ENCODE measurements at places on chromosomes 3 and 15.
A peak's percentile ranks its signal among the peaks of the same experiment; 100 is the strongest.

GRCh38 chr15:90154861-90155626, 46.1 kb upstream of the SEMA4B start:
- no peak for DNase-seq

GRCh38 chr3:188433521-188434150, 279.7 kb downstream of the LPP start:
- no peak for DNase-seq

DNA sequence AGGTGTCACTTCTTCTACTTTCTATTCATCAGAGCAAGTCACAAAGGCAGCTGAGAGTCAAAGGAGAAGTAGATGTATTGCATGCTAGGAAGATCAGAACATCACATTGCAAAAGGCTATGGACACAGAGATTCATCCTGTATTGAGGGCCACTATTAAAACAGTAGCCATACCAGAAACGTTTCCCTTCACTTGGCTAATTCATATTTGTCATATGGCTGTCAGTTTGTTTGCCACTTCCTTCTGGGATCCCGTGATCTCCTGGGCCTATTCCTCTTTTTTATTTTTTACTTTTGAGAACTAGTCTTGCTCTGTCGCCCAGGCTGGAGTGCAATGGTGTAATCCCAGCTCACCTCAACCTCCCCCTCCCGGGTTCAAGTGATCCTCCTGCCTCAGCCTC, 184.0 kb upstream of the SATB1 start:
- no peak for DNase-seq

- DNase-seq: peak; percentile 11
These were observed 13.6 kb upstream of the COMMD2 start for GRCh38 chr3:149765762-149766334.
